AG08395 (cell line): ENCODE measurements at places on chromosomes 13 and 19.

GRCh38 chr19:47704656-47705055 lies 8.6 kb upstream of the EHD2 start:
- DNase-seq = no peak

GRCh38 chr13:32650705-32651311 lies 64.6 kb downstream of the PDS5B start:
- peak; percentile 51 for DNase-seq

DNA sequence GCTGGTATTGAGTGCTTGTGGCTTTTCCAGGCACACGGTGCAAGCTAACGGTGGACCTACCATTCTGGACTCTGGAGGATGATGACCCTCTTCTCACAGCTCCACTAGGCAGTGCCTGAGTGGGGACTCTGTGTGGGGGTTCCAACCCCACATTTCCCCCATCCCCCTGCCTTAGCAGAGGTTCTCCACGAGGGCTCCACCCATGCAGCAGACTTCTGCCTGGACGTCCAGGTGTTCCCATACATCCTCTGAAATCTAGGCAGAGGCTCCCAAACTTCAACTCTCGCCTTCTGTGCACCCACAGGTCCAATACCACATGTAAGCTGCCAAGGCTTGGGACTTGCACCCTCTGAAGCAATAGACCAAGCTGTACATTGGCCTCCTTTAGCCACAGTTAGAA lies 25.3 kb upstream of the ZSCAN18 start:
- no peak for DNase-seq

DNA sequence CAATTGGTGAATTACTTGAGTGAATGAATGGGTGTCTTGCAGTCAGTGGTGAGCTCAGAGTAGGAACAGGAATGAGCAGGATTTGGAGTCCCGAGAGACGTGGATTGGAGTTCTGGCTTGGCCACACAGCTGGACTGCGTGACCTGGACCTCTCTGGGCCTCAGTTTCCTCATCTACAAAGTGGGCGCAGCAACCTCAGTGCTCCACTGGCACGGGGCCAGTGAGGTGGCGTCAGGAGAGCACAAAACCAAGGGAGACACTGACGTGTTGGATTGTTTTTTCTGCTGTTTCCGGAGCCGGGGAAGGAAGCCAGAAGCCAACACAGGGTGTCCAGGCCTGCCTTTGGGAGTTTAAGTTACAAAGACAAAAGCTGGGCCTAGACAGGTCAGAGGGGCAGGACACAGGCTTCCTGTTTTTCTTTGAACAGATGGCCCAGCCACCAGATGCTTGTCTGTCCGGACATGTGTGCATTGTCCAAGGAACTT lies 6.5 kb upstream of the DOCK6 start:
- peak; percentile 35 for DNase-seq
